Fibroblast of the aortic adventitia (primary cell): ENCODE measurements at places on chromosomes 7 and 10. TPM values are rescaled to one million over a fixed set of nuclear protein-coding genes. Genes with fewer than 3 reads are reported as not detected.

- DNase-seq, result no peak
Measured at GRCh38 chr10:61135276-61135721, 191.3 kb upstream of the RHOBTB1 start.

GRCh38 chr10:103828107-103828506 is 27.3 kb downstream of the SH3PXD2A start:
- DNase-seq, result no peak

- DNase-seq, result peak; percentile 56
Measured at GRCh38 chr10:10796774-10797415, 220.8 kb upstream of the CELF2 start.

DNA sequence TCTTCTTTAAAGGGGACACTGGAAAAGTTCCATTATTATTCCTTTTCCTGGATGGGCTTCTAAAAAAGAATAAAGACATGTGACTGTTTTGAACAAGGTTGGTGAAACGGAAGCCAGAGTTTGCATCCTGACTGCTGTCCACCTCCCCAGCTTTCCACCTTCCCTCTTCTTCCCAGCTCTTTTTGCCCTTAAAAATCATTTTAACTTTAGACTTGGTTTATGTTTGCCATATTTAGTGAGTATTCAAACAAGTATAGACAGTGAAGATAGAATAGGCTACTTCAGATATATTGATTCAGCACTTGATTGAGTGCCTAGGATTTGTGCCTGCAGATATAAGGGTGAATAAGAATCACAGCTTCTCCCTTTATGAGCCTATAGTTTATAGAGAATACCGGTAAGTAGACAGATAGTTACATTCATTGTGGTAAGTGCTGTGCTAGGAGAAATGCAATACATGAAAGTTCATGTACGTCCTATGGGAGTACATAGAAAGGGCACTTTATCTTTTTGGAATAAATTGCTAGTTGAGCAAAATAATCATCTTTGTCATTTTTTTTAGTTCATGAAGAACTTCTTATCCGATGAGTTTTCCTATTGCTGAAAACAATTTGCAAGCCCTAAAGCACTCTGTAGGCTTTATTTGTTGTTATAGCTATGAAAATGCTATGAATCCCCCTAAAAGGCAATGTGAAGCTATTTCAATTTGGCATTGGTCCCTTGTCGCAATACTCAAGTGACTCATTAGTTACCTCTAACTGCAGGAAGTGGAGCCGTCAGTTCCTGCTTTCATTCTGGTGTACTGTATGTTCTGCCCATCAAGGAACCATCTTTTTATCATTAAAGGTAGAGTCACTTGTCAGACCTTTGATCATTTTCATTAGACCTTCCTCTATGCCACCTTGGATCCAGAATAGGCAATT is 57.2 kb upstream of the STRIP2 start:
- DNase-seq, result peak; percentile 38

DNA sequence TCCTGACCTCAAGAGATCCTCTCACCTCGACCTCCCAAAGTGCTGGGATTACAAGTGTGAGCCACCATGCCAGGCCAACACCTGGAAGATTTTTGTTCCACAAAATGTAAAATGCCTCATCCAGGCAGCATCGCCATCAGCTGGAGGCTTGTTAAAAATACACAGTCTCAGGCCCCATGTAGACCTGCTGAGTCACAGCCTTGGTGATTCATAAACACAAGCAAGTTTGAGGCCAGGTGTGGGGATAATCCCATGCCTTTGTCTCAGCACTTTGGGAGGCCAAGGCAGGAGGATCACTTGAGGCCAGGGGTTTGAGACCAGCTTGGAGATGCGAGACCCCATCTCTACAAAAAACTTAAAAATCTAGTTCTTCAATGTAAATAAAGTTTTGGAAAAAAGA is 49.1 kb upstream of the FOXK1 start:
- peak; percentile 60 for DNase-seq

DNA sequence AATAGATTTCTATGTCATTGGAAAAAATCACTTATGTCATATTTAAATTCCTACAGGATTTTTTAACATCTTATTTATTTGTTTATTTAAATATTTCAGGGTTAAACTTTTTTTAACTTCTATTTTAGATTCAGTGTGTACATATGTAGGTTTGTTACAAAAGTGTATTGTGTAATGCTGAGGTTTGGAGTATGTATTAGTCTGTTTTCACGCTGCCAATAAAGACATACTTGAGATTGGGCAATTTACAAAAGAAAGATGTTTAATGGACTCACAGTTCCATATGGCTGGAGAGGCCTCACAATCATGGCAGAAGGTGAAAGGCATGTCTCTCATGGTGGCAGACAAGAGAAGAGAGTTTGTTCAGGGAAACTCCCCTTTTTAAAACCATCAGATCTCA is 65.4 kb downstream of the MGAM2 start:
- DNase-seq, result no peak

DNA sequence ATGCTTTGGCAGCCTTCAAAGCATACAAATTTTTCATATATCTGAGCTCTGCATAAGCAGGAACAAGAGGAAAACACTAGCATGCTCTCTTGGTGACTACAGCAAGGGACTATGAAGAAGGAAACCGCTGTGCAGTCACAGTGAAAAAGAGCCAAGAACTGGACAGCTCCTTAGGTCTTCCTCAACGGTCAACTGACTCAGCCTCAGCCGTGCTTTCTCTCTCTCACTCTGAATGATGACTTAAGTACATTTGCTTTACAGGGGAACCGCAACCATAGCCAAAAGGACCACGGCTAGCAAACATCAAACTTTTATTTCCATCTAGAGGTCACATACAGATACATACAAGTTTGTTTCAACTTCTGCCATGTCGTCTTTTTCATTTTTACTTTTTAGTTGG is 69.9 kb downstream of the HYCC1 start:
- DNase-seq, result peak; percentile 82

DNA sequence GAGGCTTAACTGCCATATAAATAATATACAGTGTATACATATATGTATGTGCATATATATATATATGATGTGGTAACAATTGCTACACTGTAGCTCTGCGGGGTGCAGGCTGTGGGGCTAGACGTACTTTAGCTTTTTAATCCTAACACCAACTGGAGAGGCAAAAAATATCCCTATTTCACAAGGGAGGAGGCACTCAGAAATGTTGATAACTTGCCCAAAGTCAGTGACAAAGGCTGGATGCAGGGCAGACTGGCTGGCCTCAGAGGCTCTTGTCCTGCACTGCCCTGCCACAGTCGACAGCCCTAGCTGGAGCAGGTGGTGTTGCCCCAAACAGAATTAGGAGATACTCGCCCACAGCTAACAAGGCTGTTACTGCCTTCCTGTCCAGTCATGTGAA is 1.5 kb upstream of the RELN start:
- no peak for DNase-seq

GRCh38 chr10:110481919-110482318 is 15.8 kb upstream of the DUSP5 start:
- DNase-seq, result peak; percentile 47

DNA sequence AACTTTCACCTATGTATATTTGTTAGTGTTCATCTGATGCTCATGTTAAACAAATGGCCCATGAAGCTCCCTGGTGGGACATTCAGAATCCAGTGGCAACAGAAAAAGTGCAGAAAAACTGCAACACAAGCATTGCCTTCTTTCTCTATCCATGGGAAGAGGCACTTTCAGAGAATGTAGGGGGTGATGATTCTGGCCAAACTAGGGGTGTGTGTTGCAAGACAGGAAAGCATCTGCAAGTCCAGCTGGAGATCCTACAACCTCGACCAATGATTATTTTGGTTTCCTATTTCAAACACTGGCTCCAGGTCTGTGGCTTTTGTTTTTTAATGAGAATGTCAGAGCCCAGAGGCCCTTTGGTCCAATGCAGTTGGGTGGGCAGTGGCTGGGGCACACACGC is 198.7 kb downstream of the CXCL12 start:
- peak; percentile 78 for DNase-seq

GRCh38 chr10:49593998-49594397 is 16.1 kb upstream of the SLC18A3 start:
- DNase-seq, result no peak

DNA sequence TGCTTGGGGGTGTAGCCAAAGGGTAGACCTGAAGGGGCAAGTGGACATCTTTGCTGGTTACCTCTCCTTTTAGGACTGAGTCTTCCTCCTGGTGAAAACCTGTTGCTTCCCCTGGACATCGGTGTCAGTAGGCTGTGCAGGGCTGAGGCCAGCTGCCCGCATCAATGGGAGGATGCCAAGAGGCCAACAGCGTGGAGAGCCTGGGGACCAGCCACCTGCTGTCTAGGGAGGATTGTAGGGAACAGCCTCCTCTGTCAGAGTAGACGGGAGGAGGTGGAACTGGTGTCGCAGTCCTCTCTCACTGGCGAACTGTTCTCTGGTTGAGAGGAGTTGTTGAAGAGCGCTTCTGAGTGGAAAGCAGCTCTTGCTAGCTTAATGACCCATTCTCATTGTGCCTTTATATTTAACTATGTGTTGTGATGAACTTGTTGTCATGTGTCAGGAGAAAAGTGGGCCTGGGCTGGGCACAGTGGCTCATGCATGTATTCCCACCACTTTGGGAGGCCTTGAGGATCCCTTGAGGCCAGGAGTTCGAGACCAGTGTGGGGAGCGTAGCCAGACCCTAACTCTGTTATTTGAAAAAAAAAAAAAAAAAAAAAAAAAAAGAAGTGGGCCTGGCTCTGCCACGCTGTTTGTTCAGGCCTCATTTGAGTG is 1.8 kb downstream of the SUFU start:
- no peak for DNase-seq

DNA sequence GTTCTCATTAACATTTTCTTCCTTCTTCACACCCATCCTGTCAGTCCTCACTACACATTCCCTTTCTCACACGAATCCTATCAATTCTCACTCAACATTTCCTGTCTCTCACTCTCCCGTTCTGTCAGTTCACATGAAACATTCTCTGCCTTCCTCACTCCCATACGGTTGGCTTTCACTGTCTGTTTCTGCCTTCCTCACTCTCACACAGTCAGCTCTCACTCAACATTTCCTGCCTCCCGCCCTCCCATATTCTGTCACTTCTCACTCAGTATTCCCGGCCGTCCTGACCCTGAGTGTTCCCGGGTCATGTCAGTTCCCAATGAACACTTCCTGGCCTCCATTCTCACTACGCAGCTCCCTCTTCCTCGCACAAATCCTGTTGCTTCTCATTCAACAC is 61.5 kb downstream of the DYNC2I1 start:
- DNase-seq, result no peak

DNA sequence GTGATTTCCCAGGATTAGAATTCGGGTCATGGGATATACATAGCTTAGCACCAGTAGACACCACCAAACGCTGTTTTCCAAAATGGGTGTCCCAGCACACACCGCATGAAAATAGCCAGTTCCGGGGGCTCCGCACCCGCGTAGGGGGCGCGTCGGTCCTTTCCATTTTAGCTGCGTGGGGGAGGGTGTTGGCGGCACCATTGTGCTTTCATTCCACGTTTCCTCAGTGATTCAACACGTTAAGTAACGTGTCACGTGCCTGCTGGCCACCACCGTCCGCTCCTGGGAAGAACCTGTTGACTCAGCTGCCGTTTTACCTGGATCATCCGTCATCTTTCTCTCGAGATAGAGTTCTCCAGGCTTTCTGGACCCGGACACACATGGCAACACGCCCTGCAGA is 25.6 kb upstream of the ADGRA1 start:
- DNase-seq, result no peak

- no peak for DNase-seq
Measured at GRCh38 chr10:57706576-57707299, 561.0 kb downstream of the IPMK start.

GRCh38 chr10:33309406-33309805 is 25.1 kb downstream of the NRP1 start:
- DNase-seq, result no peak

- DNase-seq, result no peak
Measured at GRCh38 chr7:83643739-83644138, 5.2 kb downstream of the SEMA3E start.

DNA sequence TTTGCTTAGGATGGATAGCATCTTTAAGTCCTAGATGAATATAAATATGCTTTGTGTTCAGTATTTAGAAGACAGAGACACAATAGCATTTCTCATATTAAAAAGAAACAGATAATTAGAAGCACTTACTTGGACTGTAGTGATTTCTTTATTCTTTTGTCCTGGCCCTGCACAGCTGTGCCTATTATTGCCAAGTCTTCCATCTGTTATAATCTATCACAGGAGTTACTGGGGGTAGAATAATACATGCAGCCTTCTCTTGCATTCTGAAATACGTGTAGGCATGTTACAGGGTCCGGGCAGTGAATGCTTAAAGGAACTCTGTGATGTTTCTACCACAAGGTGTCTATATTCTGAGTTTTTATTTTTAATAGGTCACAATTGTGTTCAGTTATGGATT is 461.5 kb upstream of the COBL start:
- no peak for DNase-seq

GRCh38 chr7:30924624-30925023 is 13.0 kb downstream of the AQP1 start:
- DNase-seq, result no peak

DNA sequence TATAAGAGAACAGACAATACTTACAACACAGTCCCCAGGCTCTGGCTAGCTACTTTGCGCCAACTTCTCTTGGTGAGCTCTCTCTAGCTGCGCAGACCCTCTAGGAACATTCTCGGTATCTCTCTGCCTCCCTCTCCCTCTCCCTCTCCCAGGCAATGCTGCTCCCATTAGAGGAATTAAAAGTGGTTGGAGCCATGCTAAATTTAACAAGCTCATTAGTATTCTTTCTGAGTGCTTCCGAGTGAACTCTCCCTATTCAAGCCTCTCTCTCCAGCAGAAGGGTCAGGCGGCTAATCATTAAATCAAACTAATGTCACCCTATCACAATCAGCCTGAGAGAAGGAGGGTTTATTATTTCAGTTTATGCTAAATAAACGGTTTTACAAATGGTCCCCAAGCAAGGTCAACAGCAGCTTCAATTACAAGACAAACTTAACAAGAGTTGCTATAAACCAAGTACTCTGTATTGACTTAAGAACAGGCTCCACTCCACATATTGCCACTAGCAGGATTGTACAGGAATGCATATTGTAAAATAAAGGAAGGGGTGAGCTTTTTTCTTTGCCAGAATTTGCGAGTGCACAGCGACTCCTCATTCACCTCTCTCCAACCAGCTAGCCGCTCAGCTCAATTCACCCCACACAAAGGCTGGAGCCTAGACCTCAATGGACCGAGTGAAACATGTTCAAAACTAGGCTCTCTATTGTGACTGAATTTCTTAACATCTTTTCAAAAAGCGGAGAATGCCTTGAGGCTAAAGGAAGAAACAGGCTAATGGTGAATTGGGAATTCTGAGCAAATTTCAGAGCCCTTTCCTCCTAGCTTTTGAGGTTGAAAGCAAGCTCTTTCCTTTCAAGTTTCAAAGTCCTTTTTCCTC is 84.4 kb downstream of the GLI3 start:
- no peak for DNase-seq

DNA sequence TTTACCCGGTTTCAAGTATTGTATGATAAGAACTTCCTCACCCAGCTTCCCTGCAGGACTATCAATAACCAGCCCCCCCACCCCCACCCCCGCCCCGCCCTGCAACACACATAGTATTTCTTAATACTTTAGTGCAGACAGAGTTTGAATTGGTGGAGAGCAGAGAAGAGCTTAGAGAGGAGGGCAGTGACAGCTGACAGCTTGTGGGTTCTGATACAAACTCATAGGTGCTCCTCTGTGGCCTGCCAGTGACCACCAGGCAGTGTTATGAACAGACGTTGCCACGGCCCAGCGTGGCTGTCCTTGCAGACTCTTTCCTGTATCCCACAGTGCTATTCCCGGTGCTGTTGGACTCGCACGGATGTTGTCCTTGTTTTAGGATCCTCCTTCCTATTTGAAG is 186.9 kb upstream of the ADO start:
- DNase-seq, result no peak

IFIT2 gene
- 7.6 and 30.7 TPM in 2 replicates for total RNA-seq

RPEL1 gene
- under 0.01 and 0.82 TPM in 2 replicates for total RNA-seq

PRF1 gene
- total RNA-seq, result not detected in 2 replicates

VAX1 gene
- not detected in 2 replicates for total RNA-seq

PTF1A gene
- not detected in 2 replicates for total RNA-seq

CTAGE8 gene
- 6.2 TPM in 1 of 2 replicates, not detected in the other for total RNA-seq

AGR2 gene
- total RNA-seq, result 0.25 TPM in 1 of 2 replicates, not detected in the other
